ENCODE measurements at places on chromosomes 13 and 19.

DNA sequence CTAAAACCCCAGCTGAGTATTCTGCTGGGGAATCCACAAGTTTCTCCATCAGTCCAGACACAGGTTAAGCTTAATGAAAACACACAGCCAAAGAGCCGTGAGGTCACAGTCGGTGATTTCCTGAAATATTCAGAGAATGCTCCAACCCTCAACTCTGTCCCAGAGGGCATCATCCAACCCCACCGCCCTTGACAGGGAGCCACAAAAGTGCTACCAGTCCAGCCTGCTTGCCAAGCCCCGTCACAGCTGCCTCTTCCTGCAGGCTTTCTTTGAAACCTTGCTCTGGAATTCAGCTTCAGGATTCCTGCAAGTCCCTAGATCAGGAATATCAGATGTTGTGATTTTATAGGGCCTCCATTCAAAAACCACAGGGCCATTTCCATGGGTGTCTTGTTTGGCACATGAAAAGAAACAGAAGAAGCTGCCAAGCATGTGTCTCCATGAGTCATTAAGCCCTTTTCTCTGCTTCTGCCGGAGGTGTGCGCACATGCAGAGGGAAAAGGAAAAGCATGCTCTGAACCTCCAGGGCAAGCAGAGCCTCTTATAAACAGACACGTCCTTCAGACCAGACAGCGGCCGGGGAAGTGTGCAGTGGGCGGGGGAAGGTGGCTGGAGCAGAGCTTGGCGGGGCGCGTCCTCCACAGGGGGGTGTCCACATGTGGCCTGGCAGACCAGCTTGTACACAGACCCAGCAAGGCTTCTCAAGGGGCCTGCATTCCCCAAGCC is 164.7 kb downstream of the KATNAL1 start:
- DNase-seq: peak; percentile 98

- no peak for DNase-seq
Observed at GRCh38 chr13:48790199-48790598, 136.5 kb downstream of the CYSLTR2 start.

- DNase-seq: no peak
Observed at GRCh38 chr13:42495751-42496150, 78.2 kb upstream of the TNFSF11 start.

DNA sequence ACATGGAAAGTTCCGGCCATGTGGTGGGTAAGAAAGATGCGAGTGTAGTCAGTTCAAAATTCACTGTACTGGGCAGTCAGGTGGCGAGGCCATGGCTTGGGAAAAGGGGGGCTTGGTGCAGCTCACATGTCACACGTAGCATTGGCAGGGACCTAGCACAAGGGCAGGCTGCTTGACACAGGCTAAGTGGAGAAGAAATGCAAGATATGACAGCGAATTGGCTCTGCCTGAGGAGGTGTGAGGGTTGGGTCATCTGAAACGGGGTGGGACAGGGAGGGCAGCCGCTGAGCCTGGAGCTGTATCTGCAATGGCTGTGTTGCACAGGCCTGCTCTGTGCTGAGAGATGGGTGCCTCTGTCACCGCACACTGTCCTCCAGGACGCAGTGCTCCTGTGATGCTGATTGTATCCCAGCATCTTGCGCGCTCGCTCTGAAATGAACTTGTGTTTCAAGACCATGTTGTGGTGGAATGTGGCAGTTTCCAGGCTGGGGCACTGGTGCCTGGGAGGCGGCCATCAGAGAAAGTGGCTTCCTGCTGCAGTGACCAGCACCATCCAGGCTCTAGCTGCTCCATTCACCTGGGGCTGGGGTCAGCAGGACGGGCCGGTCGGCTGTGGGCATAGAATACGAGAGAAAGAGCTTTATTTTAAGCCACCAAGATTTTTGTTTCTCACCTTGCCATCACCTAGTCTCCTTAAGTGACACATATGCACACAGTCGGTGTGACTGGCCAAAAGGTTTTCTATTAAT is 70.3 kb downstream of the TEX29 start:
- no peak for DNase-seq

- no peak for DNase-seq
Observed at GRCh38 chr19:42158926-42159325, 26.7 kb upstream of the POU2F2 start.

DNA sequence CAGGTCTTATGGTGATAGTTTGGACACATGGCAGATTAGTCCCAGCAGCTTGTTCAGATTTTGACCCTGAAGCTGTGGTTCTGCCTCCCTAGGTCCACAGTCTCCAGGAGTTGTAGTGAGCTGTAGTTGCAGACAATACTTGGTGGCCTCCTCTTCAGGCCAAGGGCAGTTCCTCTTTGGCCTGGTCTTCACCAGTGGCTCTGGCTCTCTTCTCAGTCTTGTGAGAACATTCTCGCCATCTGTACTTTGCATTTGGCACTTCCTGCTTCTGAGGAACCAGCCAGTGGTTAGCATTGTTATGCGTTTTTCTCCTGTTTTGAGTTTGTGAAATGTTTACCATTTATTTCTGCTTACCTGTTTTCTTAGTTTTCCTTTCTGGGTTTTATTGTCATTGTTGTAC is 40.7 kb downstream of the PCCA start:
- no peak for DNase-seq

GRCh38 chr13:34826432-34826831 is 115.6 kb upstream of the NBEA start:
- DNase-seq: no peak

GRCh38 chr19:43699506-43700394 is 16.1 kb upstream of the IRGC start:
- no peak for DNase-seq

DNA sequence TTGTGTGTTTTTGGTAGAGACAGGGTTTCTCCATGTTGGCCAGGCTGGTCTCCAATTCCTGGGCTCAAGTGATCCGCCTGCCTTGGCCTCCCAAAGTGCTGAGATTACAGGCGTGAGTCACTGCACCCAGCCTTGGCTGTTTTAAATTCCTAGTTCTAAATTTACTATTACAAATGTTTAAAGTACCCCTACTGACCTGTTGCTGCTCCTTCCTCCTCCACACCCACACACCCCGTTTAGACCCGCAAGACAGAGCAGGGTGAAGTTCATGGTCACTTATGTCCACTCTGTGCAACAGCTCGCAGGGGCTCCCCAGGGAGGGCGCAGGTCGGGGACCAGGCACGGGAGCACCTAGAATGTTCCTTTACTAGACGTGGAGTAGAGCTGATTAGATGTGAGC is 28.7 kb downstream of the TMEM161A start:
- peak; percentile 5 for DNase-seq

DNA sequence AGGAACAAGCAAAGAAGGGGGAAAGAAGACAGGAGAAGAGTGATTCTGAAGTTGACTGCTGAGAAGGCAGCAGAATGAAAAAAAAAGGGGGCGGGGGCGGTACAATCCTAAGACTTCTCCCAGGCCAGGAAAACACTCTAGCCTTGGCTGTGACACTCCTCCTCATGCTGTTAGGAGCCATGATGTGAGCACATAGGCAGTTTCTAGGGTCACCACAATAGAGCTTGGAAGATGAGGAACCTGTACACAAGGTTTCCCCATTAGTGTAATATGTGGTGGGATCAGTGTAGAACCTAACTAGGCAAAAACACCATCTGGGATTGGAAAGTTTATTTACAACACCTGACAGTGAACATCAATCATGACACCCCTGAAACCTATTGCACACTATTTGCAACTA is 86.9 kb downstream of the FOXO1 start:
- no peak for DNase-seq

DNA sequence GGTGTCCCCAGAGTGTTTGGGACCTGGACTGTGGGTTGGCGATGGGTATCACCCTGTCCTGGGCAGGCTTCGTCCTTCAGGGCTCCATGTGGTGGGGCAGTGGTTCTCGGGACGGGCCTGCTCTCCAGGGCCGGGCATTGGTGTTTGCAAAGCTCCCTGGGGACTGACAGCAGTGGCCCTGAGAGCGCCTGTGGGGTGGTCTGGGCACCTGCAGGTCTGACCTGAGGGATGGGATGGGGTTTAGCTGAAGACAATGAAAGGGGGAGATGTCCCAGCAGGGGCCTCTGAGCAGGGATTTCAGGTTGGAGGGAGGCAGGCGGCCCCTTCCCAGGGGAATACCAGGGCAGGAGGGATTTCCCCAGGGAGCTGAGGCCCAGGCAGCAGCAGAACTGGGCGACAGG is 68.3 kb upstream of the MCF2L start:
- no peak for DNase-seq

- DNase-seq: no peak
Observed at GRCh38 chr19:54230031-54230430, 7.2 kb upstream of the LILRB3 start.

DNA sequence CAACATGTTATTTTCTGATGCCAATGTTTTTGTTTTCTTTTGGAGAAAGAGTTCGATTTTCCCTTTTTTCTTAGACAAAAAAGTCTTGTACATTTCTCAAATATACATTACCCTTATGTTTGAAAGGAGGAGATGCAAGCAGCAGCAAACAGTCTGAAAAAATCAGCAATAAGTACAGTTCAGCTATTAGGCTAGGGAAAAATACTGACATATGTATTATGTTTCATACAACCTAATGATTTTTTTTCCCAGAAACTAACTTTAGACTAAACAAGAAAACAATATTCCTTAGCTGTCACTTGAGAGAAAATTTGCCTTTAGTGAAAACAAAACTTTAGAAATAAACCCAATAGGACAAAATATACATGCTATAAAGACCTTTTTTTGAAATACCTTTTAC is 1223.5 kb downstream of the SLITRK1 start:
- DNase-seq: no peak

- no peak for DNase-seq
Observed at GRCh38 chr19:39645800-39646411, 9.8 kb upstream of the LGALS16 start.

- DNase-seq: no peak
Observed at GRCh38 chr13:79803989-79804388, 323.0 kb downstream of the NDFIP2 start.

- no peak for DNase-seq
Observed at GRCh38 chr13:51674276-51674675, 90.0 kb downstream of the WDFY2 start.
